ENCODE measurements at places on chromosomes 5 and 9.

DNA sequence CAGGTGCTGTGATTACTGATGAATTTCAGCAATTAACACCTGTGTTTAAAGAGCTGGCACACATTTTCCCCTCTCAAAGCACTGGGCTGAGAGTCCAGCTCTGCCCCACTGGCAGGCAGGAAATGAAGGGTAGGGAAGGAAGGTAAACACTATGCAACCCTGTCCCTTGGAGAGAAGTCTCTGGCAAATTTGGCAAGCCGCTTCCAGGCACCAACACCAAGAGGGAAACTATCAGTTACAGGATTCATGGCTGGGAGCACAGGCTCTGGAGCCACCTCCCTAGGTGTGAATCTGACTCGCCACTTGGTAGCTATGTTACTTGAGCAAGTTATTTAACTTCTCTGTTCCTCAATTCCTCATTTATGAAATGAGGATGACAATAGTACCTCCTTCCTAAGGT is 3.3 kb downstream of the ANKS6 start:
- no peak for DNase-seq

GRCh38 chr9:104748359-104749031 is 1.0 kb downstream of the NIPSNAP3A start:
- DNase-seq: no peak

- DNase-seq: no peak
Observed at GRCh38 chr5:132971483-132972435, 8.3 kb upstream of the AFF4 start.

DNA sequence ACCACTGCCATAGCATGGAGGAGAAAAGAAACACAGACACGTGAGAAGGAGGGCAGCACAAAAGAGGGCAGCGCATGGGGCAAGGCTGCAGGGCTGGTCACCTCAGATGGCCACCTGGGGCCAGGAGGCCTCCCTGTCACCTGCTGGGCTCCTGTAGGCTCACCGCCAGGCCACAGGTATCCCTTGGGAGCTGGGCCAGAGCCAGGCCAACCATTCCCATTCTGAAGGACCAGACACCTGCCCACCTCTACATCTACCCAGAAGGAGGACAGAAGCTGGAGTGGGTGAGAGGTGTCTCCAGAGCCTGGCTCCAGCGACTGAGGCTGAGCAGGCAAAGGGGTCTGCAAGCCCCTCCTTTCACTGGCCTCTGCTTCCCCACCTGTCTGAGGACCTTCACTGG is 103.1 kb downstream of the PAX5 start:
- DNase-seq: no peak

DNA sequence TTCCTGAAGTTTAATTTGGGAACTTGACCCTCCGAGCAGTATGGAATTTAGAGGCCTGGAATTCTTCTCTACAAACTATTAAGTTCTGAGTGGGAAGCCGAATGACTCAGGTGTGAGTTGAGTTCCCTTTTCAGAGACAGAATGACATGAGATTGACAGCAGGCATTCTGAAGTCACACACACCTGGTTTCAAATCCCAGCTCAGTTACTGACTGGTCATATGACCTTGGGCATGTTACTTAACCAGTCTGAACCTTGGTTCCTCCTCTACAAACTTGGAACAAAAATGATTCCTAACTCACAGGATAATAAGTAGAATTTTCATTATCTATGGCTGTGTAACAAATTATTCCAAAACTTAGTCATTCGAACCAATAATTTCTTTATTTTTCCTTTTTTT is 45.5 kb upstream of the GPBP1 start:
- no peak for DNase-seq

Data from activated T-helper 1 cell treated with anti-CD3 and anti-CD28 coated beads, Interleukin-2, amount 50 U/mL, for 16 hours (primary cell).